ENCODE measurements at places on chromosomes 5 and 9. TPM values are rescaled to one million over a fixed set of nuclear protein-coding genes. Genes with fewer than 3 reads are reported as not detected.

The SEMA6A gene
- total RNA-seq = 7.9 TPM

The NOXA1 gene
- total RNA-seq = 6.0 TPM

The TMEM174 gene
- total RNA-seq = not detected

The HACD4 gene
- total RNA-seq = 0.13 TPM

The NIPAL4 gene
- total RNA-seq = not detected

The SPINK6 gene
- total RNA-seq = not detected

The SH3PXD2B gene
- 3.8 TPM for total RNA-seq

The GNA14 gene
- total RNA-seq = 2.5 TPM

The LRRC70 gene
- total RNA-seq = 0.30 TPM

The LAMC3 gene
- total RNA-seq = 7.1 TPM

The HAVCR1 gene
- 0.23 TPM for total RNA-seq

The GPRIN1 gene
- 0.18 TPM for total RNA-seq

- DNase-seq = no peak
Observed at GRCh38 chr5:137837491-137838394, 29.9 kb upstream of the MYOT start.

DNA sequence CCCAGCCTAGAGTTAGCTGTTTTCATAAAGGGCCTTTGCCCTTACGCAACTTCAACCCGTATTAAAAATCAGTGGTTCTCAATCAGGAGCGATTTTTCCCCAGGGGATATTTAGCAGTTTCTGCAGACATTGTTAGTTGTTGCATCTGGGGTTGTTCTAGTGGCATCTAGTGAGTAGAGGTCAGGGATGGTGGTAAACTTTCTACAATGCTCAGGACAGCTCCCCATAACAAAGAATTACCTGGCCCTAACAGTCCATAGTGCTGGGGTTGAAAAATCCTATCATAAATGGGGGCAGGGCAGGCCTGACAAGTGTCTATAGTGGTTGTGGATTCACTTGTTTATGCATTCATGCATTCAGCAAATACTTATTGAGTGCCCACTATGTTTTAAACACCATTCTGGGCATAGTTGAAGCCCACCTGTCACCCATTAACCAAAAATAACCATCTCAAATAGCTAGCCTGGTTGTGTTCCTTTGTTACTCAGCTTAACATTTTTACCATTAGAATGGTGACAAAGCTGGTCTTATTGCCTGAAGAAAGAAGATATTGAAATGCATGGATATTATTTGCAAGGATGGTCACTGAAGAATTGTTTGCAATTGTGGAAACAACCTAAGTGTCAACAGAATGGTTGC, 15.9 kb upstream of the FGF1 start:
- no peak for DNase-seq

GRCh38 chr9:65420771-65421170, 135.8 kb upstream of the FOXD4L5 start:
- DNase-seq = no peak

- no peak for DNase-seq
Observed at GRCh38 chr9:16121601-16122286, 568.9 kb downstream of the CCDC171 start.

GRCh38 chr9:98118640-98119601, at the start of gene TRIM14:
TRIM14 (minus strand) TSS chr9:98119222; CDS start chr9:98119188, 34 bp downstream.
- peak; percentile 81 for DNase-seq

DNA sequence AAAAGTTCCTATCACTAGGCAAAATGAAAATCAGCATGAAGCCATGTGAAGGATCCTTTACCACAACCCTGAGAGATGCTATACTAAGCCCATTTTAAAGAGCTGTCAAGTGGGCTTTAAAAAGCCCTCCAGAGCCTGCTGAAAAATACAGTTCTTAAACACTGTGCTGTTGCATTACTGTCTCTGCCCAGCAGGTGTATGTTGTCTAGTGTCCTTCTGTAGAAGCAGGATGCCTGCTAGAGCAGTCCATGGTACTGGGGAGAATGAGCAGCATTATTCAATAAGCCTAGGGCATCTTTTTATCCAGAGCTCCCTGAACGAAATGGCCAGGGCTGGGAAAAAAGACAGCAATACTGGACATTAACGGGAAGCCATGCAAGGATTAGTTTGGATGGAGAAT, 126.2 kb upstream of the PLCXD3 start:
- DNase-seq = no peak

- DNase-seq = no peak
Observed at GRCh38 chr5:119382169-119382568, 26.4 kb downstream of the TNFAIP8 start.

GRCh38 chr5:135697959-135698345, 119.2 kb upstream of the CXCL14 start:
- DNase-seq = no peak

DNA sequence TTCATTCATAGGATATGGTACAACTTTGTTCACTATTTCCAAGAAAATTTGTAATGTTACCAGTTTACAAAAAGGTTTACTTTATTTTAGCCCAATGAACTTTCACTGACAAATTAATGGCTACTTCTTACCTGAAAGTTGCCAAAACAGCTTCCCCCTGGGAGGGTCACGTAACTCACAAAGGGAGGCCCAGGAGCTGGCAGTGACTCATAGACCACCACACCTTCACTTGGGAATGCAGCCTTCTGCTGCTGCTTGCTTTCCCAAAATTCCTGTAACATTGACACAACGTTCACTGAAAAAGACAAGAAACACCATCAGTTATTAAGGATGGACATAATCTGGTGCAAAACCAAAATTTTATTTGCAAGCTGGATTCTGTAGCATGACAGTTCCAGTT, 18.1 kb downstream of the LIX1 start:
- no peak for DNase-seq

- DNase-seq = no peak
Observed at GRCh38 chr9:111036946-111037345, 1.3 kb downstream of the LPAR1 start.

DNA sequence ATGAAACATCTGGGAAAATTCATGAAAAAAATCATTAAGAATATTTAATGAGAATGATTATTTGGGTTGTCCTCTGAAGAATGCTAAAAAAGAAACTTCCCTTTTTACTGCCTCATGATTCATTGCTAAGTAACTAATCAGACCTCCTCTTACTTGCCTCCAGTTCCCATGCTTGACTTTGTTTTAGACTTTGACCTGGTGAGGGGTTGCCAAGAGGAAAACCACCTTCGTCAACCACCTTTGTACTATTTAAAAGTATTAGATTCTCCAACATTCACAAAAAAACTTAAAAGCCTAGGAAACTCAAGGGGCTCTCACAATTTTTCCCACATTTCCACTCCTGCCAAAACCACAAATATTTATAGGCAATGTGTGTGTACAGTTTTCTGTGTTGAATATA, 115.2 kb upstream of the ST8SIA4 start:
- no peak for DNase-seq

DNA sequence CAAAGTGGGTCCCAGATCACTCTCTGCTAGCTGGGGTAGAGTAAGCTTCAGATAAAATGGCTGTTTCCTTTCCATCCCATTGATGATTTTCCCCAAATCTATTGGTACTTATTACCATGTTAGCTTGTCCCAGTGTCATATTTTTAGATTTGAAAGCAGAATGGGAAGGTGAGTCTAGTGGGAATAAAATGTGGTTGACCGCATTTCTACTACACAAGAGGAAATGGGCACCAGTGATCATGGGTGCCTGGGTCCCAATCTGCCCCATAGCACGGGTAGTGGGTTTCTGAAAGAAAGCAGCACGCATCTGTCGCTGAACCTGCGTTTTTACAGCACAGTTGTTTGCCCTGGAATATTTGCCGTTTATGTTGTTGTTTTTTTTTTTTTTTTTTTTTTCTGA, 20.1 kb downstream of the DAPK1 start:
- no peak for DNase-seq

DNA sequence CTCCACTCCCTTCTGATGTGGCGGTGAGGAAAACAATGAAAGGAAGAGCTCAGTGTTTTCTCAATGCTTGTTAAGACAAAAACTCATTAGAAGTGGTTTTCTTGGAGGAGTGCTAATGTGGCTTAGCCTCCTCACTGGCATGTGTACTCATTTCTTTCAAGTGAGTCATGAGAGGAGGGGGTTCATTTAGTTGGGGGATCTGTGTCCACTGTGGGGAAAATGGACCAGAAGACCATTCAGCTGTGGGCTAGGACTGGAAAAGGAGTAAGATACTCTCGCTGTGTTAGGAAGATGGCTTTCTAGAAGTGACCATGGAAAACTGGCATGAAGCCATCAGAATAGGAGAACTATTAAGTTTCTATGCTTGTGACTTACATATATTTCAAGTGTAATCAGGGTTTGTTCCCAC, 23.5 kb downstream of the KLF9 start:
- no peak for DNase-seq

DNA sequence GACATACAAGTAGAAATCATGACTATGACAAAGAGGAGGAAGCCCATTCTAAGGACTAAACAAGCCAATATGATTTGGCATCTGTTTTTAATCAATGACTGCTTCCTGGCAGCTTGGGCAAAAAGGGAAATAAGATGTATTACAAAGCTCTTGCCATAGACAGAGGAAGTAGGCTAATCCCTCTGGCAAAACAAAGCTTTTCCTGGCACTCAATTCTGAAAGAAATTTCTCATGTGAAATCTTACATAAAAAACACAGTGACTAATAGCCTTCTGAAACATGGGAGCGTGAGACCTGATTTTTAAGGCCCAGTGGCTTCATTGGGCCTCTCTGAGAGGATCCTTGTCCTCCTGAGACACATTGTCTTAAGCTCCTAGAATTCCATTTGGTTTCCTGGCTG, 93.6 kb downstream of the COL23A1 start:
- DNase-seq = no peak

DNA sequence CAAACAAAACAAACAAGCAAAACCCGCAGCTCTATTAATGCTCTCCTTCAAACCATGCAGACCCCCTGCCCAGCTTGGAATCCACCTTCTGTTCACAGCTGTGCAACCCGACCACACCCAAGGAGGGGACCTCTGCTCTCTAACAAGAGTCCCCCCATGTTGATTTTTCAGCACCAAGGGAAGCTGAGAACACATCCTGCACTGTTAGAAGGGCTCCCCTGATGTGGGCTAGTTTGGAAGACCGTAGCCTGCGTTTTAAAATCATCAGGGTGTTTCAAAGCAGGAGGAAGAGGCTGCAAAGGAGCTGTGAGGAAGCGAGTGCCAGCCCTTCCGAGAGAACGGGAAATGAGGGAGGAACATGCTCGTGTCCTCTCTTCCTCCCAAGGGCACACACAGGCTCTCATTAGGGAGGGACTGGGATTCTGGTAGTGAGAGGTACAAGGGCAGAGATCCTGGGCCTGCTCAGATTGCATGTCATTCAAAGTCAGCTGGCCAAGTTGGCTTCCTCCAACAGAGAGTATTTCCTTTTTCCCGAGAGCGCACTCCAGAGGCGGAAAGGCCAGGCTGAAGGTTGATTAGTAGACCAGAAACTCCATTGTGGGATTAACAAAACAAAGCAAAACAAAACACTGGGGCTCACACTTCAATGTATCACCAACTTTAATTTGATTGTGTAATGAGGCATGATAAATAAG, 185.9 kb downstream of the SEMA6A start:
- DNase-seq = no peak

DNA sequence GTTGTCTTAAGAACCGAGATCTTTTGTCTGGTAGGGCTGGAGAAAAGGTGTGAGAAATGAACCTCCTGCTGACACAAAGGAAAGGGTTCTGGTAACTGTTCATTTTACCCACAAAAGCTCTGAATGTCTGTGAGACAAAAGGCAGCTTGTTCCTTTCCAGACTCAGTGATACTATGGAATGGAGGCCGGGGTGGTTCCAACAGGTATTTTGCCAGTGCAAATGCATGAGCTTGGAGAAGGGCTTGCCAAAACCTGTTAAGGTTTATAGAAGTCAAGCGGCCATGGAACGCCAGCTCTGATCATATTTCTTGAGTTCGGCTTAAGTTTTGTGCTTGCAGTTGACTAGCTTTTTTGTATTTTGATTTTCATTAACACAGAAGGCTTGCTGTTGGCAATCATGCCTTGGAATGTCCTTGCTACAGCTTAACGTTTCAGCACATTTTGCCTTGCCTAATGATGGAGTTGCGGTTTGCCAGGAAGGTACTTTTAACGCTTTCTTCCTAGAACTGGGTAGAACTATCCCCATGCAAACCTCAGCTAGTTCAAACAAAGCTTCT, 328.6 kb downstream of the PIK3R1 start:
- no peak for DNase-seq

- DNase-seq = no peak
Observed at GRCh38 chr9:78462611-78463010, 165.7 kb downstream of the PSAT1 start.

- DNase-seq = no peak
Observed at GRCh38 chr5:3382782-3383181, 212.8 kb upstream of the IRX1 start.

GRCh38 chr5:87526131-87526530, 113.4 kb upstream of the CCNH start:
- no peak for DNase-seq

GRCh38 chr9:2628919-2629318, 7.3 kb downstream of the VLDLR start:
- no peak for DNase-seq

DNA sequence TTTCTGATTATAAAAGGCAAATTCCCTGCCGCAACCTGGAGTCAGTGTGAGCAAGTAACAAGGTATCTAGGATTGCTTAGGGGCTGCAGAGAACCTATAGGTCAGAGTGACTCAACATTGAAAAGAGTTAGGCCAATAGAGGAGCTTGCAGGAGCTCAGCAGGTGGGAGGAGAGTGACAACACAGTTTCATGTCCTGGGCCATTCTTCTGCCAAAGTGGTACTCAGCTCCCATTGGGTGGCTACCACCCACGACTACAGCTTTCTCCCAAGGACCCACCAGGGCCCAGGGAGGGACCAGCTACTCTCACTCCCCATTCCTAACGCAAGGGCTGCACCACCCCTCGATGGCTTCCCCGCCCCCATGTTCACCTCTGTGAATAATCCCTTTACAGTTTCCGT, 86.7 kb upstream of the SPATA31C2 start:
- no peak for DNase-seq

- DNase-seq = peak; percentile 78
Observed at GRCh38 chr9:121744002-121744686, 92.7 kb downstream of the DAB2IP start.

DNA sequence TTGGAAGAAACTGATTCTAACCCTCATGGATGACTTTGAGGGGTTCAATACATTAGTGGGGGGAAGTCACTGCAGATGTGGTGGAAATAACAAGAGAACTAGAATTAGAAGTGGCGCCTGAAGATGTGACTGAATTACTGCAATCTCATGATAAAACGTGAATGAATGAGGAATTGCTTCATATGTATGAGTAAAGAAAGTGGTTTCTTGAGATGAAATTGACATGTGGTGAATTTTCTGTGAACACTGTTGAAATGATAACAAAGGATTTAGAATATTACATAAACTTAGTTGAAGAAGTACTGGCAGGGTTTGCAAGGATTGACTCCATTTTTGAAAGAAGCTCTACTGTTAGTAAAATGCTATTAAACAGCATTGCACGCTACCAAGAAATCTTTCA, 113.0 kb downstream of the UGCG start:
- no peak for DNase-seq

GRCh38 chr9:115225459-115226116, 107.6 kb upstream of the TNC start:
- no peak for DNase-seq
